ENCODE measurements at places on chromosomes 12 and 14. TPM values are rescaled to one million over a fixed set of nuclear protein-coding genes. Genes with fewer than 3 reads are reported as not detected.

OTUB2 gene
- 1.4 TPM for total RNA-seq

NYNRIN gene
- 0.37 TPM for total RNA-seq

CCDC197 gene
- total RNA-seq, result not detected

RBM25 gene
- 35.5 TPM for total RNA-seq

KRT71 gene
- total RNA-seq, result not detected

OR6C70 gene
- not detected for total RNA-seq

NGB gene
- not detected for total RNA-seq

DHRS2 gene
- total RNA-seq, result 15.6 TPM

C12orf60 gene
- total RNA-seq, result 0.69 TPM

KRT73 gene
- total RNA-seq, result not detected

CLEC12A gene
- not detected for total RNA-seq

ZBTB25 gene
- 2.7 TPM for total RNA-seq

CCER1 gene
- total RNA-seq, result not detected

LHX5 gene
- not detected for total RNA-seq

CEBPE gene
- total RNA-seq, result not detected

USP15 gene
- total RNA-seq, result 55.8 TPM

KRT78 gene
- not detected for total RNA-seq

TOMM20L gene
- total RNA-seq, result not detected

GYS2 gene
- total RNA-seq, result not detected

FAM186B gene
- 1.2 TPM for total RNA-seq

DPF3 gene
- total RNA-seq, result 1.6 TPM

JAG2 gene
- 0.27 TPM for total RNA-seq

LBHD2 gene
- not detected for total RNA-seq
